ENCODE measurements at places on chromosomes 13 and 19.

- DNase-seq = no peak
Observed at GRCh38 chr19:48770266-48770665, 14.9 kb downstream of the FGF21 start.

DNA sequence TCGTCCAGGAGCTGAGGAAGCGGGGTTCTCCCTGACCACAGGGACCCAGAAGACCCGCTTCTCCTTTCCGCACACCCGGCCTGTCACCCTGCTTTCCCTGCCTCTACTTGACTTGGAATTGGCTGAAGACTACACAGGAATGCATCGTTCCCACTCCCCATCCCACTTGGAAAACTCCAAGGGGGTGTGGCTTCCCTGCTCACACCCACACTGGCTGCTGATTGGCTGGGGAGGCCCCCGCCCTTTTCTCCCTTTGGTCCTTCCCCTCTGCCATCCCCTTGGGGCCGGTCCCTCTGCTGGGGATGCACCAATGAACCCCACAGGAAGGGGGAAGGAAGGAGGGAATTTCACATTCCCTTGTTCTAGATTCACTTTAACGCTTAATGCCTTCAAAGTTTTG lies 18.9 kb downstream of the VASP start:
- no peak for DNase-seq

DNA sequence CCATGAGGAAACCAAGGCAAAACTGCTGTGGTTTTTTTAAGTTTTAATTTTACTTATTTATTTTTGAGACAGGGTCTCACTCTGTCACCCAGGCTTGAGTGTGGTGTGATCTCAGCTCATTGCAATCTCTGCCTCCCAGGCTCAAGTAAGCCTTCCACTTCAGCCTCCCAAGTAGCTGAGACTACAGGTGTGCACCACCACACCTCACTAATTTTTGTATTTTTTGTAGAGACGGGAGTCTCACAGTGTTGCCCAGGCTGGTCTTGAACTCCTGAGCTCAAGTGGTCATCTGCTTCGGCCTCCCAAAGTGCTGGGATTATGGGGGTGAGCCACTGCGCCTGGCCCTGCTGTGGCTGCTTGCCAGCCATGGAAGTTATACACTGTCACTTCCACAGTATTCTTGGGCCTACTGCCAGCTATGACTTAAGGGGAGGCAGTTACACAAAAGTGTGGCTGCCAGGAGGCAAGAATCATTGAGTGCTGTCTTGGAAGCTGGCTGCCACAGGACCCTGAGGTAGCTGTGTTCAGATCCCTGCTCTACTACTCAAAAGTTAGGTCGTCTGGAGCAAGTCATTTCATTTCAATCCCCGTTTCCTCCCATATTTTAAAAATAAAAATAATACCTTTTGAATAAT lies 12.7 kb downstream of the FARP1 start:
- DNase-seq = no peak

DNA sequence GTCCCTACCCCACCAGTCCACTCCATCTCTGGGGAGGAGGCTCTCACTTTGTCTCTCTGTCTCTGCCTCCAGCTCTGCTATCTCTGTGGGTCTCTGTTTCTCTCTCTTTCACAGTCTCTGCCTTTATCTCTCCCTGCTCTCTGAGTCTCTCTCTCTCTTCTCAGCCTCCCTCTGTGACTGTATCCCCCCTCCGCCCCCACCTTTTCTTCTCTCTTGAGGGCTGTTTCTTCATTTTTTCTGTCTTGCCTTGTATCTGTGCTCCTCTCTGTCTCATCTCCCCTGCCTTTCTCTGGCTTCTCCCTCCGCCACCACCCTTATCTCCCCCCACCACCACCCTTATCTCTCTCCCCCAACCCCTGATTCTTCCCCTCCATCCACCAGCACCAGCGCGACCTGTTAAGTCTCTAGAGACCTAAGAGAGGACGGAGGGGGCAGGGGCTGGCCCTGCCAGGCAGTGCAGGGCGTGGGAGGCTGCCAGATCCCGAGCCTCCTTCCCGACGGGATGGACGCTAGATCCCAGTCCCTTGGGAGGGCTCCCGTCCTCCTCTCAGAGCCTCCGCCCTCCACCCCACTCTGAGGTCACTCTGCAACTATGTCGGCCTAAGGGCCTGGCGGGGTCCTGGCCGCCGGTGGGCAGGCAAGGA lies 1.0 kb downstream of the AXL start:
- no peak for DNase-seq

GRCh38 chr13:38849315-38849714 lies 141.3 kb downstream of the STOML3 start:
- DNase-seq = no peak

DNA sequence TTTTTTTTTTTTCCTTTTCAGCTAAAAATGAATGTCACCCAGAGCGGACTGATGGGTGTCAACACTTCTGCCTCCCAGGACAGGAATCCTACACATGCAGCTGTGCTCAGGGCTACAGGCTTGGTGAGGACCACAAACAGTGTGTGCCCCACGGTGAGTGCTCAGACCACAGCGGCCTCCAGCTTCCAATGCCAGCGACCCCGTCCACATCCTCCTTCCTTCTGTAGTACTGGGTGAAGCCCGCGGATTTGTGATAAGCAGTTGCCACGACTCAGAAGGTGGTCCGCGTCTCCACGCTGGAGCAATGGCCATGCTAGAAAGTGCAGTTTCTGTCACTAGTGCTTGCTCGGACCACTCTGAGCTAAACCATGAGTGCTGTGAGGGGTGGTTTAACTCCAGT lies 6.0 kb downstream of the PROZ start:
- no peak for DNase-seq

GRCh38 chr13:112376050-112376681 lies at the start of gene SPACA7:
Gene SPACA7 (plus strand): TSS chr13:112376355. CDS start chr13:112376386, 31 bp downstream.
- DNase-seq = no peak

- DNase-seq = no peak
Observed at GRCh38 chr19:934865-935479, 9.1 kb downstream of the ARID3A start.

DNA sequence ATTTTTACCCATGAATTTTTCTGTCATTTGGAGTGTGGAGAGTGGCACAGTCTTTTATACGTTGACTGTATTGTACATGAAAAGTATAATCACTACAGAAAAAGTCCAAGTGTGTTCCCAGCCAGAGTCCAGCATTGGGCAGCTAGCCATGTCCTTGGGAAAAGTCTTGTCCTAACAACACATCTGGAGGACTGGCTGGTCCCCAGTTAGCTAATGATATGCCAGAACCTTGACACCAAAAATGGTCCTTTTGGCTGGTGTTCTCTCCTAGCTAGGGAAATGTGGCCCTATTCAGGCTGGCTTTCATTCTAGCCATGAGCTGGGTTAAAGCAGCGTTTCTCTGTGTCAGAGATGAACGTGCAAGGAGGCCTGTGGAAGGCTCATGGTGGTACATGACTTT lies 98.9 kb downstream of the ESD start:
- DNase-seq = no peak

GRCh38 chr19:3693025-3693925 lies 7.0 kb downstream of the PIP5K1C start:
- no peak for DNase-seq

DNA sequence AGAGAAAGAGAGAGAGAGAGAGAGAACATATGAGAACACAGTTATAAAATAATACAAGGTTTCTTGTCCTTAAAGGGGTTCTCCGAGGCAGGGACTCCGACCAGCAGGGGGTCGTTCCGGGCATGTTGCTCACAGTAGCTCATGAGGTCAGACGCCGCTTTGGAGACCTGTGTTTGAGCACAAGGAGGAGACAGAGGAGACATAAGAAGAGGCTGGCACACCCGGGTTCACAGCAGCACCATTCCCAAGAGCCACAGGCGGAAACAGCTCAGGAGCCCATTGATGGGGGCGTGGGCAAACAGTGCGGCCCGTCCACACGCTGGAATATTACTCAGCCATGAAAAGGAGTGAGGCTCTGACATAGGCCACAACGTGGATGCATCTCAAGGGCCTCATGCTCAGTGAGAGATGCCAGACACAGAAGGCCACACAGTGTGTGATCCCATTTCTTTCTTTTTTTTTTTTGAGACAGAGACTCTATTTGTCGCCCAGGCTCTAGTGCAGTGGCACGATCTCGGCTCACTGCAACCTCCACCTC lies 39.1 kb downstream of the GADD45B start:
- no peak for DNase-seq

- DNase-seq = no peak
Observed at GRCh38 chr19:16203256-16204004, 5.7 kb downstream of the AP1M1 start.

DNA sequence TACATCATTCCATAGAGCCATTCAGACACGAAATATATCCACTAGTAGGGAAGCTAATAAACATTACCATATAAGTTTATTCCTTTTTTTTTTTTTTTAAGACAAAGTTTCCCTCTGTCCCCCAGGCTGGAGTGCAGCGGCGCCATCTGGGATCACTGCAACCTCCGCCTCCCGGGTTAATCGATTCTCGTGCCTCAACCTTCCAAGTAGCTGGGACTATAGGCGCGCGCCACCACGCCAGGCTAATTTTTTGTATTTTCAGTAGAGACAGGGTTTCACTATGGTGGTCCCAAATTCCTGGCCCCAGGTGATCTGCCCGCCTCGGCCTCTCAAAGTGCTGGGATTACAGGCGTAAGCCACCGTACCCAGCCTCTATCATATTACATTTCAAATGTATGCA lies 612 bp upstream of the ZNF154 start:
- DNase-seq = no peak

DNA sequence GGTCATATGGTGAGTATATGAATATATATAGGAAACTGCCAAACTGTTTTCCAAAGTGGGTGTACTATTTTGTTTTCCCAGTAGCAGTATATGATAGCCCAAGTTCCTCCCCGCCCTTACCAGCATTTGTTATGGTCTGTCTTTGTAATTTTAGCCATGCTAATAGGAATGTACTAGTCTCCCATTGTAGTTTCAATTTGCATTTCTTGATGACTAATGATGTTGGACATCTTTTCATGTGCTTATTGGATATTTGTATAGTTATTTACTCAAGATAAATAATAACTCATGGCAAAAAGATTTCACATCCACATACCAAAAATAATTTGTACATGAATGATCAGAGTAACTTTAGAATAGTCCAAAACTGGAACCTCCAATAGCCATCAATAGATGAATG lies 75.3 kb upstream of the SERP2 start:
- no peak for DNase-seq

Data from activated T-cell treated with anti-CD3 and anti-CD28 coated beads for 24 hours (primary cell).